ENCODE measurements at places on chromosomes 2 and 18. TPM values are rescaled to one million over a fixed set of nuclear protein-coding genes. Genes with fewer than 3 reads are reported as not detected.

DNA sequence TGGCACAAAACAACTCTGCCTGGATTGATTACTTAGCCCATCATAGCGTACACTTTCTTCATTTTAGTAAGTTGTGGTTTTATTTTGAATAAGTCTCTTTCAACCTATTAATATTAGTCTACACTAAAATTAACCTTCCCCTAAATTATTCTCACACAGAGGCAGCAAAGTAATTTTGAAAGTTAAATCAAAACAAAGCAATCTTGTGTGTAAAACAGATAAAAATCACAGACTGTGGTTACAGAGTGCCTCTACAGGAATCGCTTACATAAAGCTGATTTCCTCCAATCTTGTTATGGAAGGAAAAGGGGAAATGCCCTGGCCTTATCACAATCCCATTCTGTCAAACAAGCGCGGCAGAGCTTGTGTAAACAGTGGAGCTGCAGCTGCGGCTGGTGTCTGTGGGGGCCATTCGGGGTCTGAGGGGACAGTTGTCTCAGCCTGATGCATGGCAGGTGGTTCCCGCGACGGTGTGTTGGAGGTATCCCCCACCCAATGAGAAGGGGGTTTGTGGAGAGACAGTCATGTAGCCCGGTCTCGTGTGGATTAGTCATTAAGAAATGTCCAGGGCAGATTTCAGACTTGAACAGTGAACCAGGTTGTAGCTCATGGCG lies 42.1 kb downstream of the BCL2L11 start:
- DNase-seq = no peak
- no peak overlapping the region for H3K4me3 ChIP-seq
- no peaks in the 10 kb centered on the region for H3K27me3 ChIP-seq
- H3K36me3 ChIP-seq = peaks cover 25% of the 10 kb centered on the region

DNA sequence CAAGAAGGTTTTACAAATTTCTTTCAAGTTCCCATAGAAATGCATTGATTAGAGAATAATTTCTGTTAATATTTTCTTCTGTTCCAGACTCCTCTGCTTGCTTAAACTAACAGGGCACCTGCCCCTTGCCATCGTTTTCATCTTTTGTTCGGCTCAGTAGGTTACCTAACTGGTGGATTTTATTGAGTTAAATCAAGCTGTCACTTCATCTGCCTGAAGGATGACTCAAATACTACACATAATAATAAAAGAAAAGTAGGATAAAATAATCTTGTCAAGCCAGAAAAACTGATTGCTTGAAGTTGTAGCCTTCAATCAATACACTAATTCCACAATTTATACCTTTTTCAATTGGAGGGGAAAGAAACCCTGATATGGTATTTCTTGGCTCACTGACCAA lies 234.0 kb downstream of the NR4A2 start:
- no peaks in the 10 kb centered on the region for H3K27me3 ChIP-seq
- H3K27ac ChIP-seq = no peak overlapping the region
- H3K4me3 ChIP-seq = no peak overlapping the region
- no peaks in the 10 kb centered on the region for H3K4me1 ChIP-seq

- peaks cover 2% of the 10 kb centered on the region for H3K4me1 ChIP-seq
- H3K36me3 ChIP-seq = no peaks in the 10 kb centered on the region
- H3K4me3 ChIP-seq = no peak overlapping the region
These were observed 367.2 kb downstream of the MTX2 start for GRCh38 chr2:176636401-176636800.

GRCh38 chr2:4670331-4670730 lies 967.0 kb downstream of the DCDC2C start:
- no peaks in the 10 kb centered on the region for H3K27me3 ChIP-seq
- no peaks in the 10 kb centered on the region for H3K36me3 ChIP-seq
- H3K4me1 ChIP-seq = peaks cover 3% of the 10 kb centered on the region
- no peak for DNase-seq

DNA sequence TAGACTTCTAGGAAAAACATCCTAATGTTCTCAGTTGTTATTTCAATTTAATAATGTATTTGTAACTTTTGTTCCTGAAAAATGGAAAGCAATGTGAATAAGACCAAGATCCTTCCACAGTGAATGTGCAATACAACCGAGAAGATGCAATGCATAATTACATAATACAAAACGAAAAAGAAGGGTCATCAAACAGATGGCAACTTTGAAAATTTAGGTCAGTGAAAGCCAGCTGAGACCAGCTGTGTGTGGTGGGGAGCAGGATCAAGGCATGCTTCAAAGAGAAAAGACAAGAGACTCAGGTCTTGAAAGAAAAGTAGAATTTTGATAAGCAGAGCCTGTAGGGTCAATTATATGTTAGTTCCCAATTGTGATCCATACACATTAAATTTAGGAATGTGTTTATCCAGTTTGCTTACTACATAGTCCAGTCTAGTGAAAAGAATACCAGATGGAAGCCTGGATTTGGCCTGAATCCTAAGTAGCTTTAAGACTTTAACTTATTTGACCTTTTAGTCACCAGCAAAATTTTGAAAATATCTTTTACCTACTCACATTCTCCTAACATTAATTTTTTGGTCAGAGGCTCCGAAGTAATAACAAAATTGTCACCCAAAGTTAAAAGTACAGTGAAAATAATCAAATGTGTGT lies 93.7 kb downstream of the COBLL1 start:
- no peak overlapping the region for H3K4me3 ChIP-seq
- no peaks in the 10 kb centered on the region for H3K4me1 ChIP-seq
- no peaks in the 10 kb centered on the region for H3K36me3 ChIP-seq
- H3K27ac ChIP-seq = no peak overlapping the region
- no peaks in the 10 kb centered on the region for H3K27me3 ChIP-seq

DNA sequence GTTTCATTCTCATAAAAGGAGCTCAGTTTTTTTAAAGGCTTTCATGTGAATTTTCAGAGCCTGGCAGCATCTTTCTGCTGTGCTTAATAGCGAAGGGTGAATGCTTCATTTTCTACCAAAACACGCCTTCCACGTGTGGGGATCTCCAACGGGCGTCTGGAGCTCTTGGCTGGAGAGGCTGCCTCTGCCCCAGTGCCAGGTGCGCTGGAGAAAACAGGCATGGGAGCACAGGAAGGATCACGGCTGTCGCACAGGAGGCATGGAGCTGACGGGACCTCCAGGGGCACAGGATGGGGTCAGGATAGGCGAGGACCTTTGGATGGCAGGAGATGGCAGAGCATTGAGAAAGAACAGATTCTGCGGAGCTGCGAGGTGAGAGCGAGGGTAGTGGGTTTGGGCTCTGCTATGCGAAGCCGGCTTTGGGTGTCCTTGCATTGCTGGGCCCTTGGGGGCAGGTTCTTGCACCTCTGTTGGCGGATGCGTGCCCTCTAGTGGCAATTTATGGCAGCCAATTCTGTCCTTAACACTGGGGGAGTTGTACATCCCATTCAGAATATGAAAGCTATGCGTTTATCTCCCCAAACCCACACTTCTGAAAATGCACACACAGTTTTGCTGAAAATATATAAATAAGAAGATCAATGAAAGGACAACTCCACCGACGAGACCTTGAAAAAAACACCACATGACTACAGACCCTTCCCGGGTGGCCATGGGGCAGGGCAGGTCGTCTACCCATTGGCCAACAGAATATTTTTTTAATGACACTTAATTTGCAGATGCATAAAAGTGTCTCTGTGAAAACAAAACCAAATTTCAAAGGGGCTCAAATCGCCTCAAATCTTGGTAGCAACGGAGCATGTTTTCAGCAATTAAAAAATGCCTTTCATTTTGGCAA lies 90.4 kb upstream of the SLC35G4 start:
- DNase-seq = peak; percentile 44
- H3K27ac ChIP-seq = no peak overlapping the region
- no peak overlapping the region for H3K4me3 ChIP-seq

DNA sequence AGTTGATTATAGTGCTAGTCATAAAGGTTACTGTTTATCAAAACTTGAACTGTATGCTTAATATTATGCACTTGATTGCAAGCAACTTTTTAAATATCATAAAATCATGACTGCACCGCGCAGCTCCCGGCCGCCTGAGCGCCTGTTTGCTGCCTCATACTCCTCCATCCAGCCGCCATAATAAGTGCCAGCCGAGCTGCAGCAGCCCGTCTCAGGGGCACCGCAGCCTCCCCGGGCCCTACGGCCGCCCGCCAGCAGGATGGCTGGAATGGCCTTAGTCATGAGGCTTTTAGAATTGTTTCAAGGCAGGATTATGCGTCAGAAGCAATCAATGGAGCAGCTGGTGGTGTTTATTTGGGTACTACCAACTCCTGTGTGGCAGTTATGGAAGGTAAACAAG lies 337.2 kb downstream of the PAX3 start:
- H3K27ac ChIP-seq = no peak overlapping the region
- H3K4me3 ChIP-seq = no peak overlapping the region
- H3K4me1 ChIP-seq = no peaks in the 10 kb centered on the region
- DNase-seq = no peak
- no peaks in the 10 kb centered on the region for H3K36me3 ChIP-seq
- H3K27me3 ChIP-seq = no peaks in the 10 kb centered on the region

DNA sequence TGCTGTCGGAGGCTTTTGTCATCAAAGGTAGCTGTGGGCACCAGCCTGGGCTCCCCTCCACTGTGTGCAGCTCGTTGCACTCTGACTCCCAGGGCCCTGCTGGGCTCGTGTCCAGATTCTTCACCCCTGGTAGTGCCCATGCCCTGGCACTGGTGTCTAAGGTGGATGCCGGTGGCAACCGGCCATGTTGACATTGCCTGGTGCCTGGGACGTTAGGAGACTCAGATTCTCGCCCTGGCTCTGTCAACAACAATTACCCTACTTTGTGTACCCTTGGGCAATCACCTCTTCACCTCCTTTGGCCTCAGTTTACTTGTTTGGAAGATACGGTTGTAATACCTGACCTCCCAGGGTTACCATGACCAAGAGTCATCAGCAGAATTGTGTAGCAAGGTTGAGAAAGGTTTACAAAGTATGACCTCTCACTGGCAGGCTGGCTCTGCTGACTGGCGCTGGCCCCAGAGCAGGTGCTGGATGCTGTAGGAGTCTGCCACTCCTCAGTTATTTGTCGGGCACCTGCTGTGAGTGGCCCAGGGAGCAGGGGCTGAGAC lies 41.5 kb upstream of the MCFD2 start:
- peaks cover 3% of the 10 kb centered on the region for H3K4me1 ChIP-seq
- H3K27ac ChIP-seq = no peak overlapping the region
- DNase-seq = no peak
- no peak overlapping the region for H3K4me3 ChIP-seq
- peaks cover 24% of the 10 kb centered on the region for H3K36me3 ChIP-seq
- H3K27me3 ChIP-seq = no peaks in the 10 kb centered on the region

DNA sequence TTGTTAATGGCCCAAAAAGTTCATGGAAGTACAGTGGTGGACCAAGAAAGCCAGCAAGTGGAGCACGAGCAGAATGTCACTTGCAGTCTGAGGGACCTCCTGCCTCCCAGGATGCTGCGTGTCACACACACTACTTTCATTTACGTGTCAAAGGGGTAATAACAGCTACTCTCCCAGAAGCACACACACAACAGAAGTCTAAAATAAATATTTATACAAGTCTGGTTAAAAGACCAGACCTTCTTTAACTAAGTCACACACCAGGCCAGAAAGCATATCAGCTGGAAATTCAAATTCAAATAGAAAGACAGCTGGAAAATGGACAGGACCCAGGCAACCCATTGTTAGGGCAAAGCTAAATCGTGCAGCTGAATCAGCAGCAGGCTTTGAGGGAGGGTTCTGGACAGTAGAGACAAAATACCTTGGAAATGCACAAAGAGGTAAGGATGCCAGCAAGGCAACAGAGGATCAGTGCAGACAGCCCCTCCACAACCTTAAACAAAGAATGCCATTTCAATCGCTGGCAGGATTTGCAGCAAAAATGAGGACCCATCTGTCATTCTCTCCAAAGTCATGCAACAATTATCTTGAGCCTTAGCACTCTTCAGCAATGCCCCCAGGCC lies 160.5 kb downstream of the TMEM163 start:
- no peak overlapping the region for H3K27ac ChIP-seq
- DNase-seq = no peak
- peaks cover 13% of the 10 kb centered on the region for H3K27me3 ChIP-seq
- no peaks in the 10 kb centered on the region for H3K4me1 ChIP-seq
- no peaks in the 10 kb centered on the region for H3K36me3 ChIP-seq
- no peak overlapping the region for H3K4me3 ChIP-seq

DNA sequence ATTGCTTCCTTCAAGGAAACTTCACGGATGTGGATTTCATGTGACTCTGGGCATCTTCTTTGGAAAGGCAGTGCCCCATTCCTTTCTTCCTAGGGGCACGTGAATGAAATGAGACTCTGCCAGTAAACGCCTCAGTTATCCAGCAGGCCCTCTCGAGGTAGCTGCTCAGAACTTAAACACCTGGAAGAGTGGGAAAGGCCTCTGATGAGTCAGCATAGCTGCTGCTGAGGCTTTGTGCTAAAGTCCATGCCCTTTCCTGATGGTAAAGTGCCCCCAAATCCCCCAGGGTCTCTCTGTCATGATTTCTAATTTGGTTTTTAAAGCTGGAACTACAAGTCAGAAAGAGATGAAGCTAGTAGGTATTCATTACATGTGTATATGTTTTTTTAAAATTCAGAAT lies 3.8 kb downstream of the SLC1A4 start:
- no peak for DNase-seq
- H3K4me3 ChIP-seq = no peak overlapping the region
- peaks cover 35% of the 10 kb centered on the region for H3K36me3 ChIP-seq
- peaks cover 28% of the 10 kb centered on the region for H3K4me1 ChIP-seq
- no peak overlapping the region for H3K27ac ChIP-seq

- H3K36me3 ChIP-seq = no peaks in the 10 kb centered on the region
- no peak overlapping the region for H3K4me3 ChIP-seq
- no peak for DNase-seq
- H3K4me1 ChIP-seq = no peaks in the 10 kb centered on the region
- no peak overlapping the region for H3K27ac ChIP-seq
These were observed 439.3 kb downstream of the TMX3 start for GRCh38 chr18:68275616-68276015.

DNA sequence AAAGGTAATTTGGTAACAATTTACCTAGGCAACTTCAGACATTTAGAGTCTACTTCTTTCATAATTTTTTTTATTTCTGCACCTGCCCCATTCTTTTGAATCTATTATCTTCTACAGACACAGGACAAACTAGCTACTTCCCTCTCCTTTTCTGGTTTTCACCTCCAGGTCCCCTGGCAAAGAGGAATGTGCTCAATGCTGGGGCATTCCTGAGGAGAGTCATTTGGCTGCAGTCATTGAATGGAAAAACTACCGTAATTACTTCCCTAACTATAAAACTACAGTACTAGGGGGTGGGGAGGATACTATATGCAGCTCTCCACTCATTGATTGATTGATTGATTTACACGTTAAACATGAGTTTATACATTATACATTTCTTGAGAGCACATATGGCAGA lies 11.2 kb upstream of the ARHGAP28 start:
- DNase-seq = no peak
- no peaks in the 10 kb centered on the region for H3K36me3 ChIP-seq
- H3K4me1 ChIP-seq = no peaks in the 10 kb centered on the region
- no peak overlapping the region for H3K4me3 ChIP-seq
- no peaks in the 10 kb centered on the region for H3K27me3 ChIP-seq

DNA sequence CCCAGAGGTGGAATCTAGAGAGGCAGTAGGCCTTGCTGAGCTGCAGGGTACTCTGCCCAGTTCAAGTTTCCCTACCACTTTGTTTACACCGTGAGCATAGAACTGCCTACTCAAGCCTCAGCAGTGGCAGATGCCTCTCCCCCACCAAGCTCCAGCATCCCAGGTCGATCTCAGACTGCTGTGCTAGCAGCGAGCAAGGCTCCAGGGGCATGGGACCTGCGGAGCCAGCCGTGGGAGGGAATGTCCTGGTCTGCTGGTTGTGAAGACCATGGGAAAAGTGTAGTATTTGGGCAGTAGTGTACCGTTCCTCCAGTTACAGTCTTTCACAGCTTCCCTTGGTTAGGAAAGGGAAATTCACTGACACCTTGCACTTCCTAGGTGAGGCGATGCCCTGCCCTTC lies 50.6 kb upstream of the FSIP2 start:
- DNase-seq = no peak
- H3K4me3 ChIP-seq = no peak overlapping the region
- no peak overlapping the region for H3K27ac ChIP-seq
- no peaks in the 10 kb centered on the region for H3K4me1 ChIP-seq

Gene SLC16A14
- total RNA-seq = 1.0 TPM

Gene ZNF396
- total RNA-seq = 0.92 TPM

Gene PLGLB1
- total RNA-seq = 0.74 TPM

Measured in activated naive CD8-positive, alpha-beta T cell treated with anti-CD3 and anti-CD28 coated beads for 36 hours (primary cell).